ENCODE measurements at places on chromosomes 5 and 9. TPM values are rescaled to one million over a fixed set of nuclear protein-coding genes. Genes with fewer than 3 reads are reported as not detected.

Gene ACER2
- total RNA-seq: 10.5 TPM

Gene CCDC69
- 11.7 TPM for total RNA-seq

Gene IRX1
- 0.12 TPM for total RNA-seq

Gene PCDHAC1
- total RNA-seq: not detected

Gene ACTBL2
- total RNA-seq: not detected

Gene LURAP1L
- total RNA-seq: 2.5 TPM

Gene SLC6A18
- total RNA-seq: not detected

Gene GABRG2
- 0.06 TPM for total RNA-seq

Gene PCDHA9
- total RNA-seq: 0.05 TPM

Gene SOX30
- total RNA-seq: not detected

Gene PAEP
- total RNA-seq: not detected

Gene OSTF1
- 31.3 TPM for total RNA-seq

Gene PCDHGB2
- total RNA-seq: 6.7 TPM

Gene RANBP17
- 2.9 TPM for total RNA-seq
